ENCODE measurements at places on chromosomes 3 and 15.

GRCh38 chr3:72322264-72322976, 525.8 kb downstream of the SHQ1 start:
- no peak for DNase-seq

GRCh38 chr3:102037209-102037608, 187.9 kb downstream of the NFKBIZ start:
- DNase-seq: no peak

DNA sequence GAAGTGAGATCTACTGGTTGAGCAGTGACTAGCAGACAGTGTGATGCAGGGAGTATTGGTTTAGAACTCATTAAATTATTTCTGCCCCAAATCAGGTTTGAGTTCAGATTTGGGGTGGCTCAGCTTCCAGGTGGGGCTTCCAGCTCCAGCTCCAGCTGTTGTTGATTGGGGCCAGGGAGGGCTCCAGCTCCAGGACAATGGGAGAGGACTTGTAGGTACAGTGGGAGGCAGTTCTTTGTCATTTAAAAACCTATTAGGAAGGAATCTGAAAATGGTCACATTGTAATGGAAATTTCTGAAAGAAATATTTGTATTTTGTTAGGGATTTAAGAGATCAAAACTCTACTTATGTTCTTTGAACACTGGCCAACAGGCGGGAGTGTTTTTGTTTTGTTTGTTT, 97.0 kb downstream of the FNDC3B start:
- DNase-seq: no peak

GRCh38 chr3:189490337-189490736, 140.9 kb upstream of the TP63 start:
- DNase-seq: no peak

- DNase-seq: no peak
Measured at GRCh38 chr3:53101956-53102355, 28.3 kb downstream of the RFT1 start.

- DNase-seq: no peak
Measured at GRCh38 chr3:170002879-170003278, 34.9 kb upstream of the GPR160 start.

DNA sequence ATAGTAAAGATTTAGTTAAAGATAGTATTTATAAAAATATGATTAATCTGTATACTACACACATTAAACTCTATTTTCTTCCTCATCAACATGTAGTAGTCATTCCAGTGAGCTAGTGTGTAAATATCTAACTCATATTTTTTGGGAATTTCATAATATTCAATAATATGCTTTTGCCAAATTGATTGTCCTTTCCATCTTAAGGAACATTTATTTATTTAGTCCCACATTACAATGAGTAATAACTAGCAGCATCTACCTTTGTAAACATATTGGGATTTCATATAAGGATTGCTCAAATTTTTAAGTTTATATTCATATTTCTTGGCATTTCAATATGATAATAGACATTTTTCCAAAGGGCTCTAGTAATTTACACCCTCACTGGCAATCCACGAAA, 53.9 kb upstream of the GOLGA8B start:
- no peak for DNase-seq

DNA sequence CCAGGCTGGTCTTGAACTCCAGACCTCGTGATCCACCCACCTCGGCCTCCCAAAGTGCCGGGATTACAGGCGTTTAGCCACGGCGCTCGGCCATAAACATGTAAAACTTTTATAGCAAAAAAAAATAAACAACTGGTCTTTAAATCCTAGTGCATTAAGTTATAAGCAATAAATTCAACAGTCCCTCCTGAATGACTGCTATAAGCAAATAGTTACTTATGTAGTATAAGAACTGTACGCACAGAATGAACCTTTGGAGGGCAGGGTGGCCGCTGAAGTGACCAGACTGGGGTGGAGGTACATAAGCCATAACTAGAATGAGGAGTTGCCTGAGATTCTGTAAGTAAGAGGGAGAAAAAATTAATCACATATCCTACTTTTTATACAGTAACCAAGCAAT, 12.6 kb downstream of the CCDC14 start:
- no peak for DNase-seq

GRCh38 chr3:68017069-68017468, 362.7 kb upstream of the SUCLG2 start:
- no peak for DNase-seq

- DNase-seq: no peak
Measured at GRCh38 chr3:94234177-94234788, 171.4 kb downstream of the NSUN3 start.

DNA sequence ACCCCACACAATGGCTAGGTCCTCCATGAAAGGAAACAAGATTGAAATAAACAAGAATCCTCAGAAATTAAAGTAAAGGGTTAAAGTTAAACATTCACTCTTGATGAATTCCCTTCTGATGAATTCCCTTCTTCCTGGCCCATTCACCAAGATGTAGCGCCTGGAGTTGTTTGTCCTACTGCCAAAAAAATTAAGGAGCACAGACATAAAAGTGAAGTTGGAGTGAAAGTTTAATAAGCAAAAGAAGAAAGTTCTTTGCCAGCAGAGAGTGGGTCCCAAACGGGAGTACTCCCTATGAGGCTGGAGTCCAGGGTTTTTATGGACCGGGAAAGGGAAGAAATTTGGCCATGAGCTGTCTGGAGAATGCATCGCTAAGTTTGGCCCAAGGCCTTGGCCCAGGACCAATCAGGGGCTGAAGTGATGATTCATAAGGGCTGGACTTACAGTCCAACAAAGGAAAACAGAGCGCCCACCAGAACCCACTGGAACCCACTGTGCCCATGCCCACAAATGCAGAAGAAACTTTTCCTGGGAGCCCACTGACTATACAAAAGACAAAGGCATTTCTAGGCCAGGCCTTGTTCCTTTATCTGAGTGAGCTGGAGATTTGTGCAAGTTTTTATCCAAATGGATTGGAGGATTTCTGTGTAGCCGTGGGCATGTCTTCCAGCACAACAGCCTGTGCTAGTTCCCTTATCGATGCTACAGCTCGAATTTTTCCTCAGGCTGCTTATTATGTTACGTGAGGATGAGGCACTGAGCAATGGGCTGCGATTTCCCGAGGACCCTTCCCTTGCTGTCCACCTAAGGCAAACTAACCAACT, 1561.6 kb downstream of the OTOL1 start:
- DNase-seq: no peak

DNA sequence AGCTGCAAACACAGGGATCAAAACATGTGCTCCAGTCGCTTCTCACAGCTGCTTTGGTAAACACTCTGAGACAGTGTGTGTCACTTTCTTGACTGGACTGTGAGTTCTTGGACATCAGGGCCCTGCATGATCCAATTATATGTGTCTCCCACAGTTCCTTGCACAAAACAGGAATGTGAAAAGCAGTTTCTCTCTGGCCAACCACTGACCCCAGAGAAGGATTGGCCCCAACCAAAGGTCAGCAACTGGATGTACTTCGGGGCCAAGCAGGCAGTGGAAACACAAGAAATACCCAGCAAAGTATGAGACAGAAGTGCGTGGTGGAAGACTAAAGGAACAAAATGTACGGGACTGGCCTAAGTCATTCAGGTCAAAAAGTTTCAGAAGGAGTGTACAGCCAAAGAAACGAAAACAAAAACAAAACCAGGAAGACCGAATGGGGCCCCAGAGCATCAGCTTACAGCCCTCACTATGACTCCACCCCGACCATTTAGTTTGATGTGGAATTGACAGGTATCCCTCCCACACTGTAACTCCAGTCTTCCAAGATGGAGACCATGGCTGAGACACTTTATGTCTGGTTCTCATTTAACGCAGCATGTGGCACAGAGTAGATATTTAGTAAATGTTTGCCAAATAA, 76.7 kb upstream of the LPP start:
- no peak for DNase-seq

DNA sequence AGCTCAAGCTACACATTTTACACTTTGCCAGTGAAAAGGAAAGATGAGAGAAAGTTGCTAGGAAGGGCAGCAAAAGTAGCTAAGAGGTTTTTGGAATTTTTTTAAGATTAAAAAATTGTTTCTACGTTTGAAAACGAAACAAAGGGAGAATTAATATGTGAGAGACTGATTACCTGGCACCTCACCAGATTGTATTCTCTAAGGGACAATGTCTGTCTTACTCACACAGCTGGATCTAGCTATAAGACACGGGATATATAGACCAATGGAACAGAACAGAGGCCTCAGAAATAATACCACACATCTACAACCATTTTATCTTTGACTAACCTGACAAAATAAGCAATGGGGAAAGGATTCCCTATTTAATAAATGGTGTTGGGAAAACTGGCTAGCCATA, 9.5 kb upstream of the KBTBD12 start:
- DNase-seq: no peak

DNA sequence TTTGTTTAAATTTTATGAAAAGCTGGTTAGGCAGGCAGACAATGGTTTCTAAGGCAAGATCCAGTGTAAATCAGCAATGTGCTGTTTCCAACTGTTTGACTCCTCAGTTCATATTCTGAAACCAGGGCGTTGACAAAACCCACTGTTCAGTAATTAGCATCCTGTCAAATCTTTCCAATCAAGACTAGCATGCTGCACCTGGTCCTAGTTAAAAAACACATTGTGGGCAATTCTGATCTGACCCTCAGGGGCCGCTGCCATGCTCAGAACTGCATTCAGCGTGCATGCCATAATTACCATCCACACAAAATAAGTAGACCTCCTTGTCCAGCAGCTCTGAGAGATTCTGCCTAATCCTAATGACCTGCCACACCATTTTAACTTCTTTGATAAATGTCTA, 20.9 kb upstream of the RBP1 start:
- no peak for DNase-seq

DNA sequence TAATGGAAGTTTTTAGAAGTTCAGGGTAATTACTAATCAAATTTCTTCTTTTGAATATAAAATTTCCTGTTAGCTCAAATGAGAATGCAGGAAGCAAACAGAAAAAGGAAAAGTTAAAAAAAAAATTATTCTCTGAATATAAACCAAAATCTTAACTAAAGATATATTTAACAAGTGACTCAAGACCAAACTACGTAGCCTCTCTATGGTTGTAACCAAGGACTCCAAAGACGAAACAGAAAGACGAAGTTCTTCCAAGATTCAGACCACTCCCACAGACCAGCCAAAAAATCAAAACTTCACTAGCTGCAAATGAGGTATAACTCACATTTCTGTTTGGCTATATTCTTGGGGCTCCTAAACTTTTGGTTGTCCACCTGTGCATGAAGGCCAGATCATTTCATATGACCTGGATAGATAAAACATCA, 846.5 kb upstream of the ALCAM start:
- DNase-seq: no peak

- DNase-seq: no peak
Measured at GRCh38 chr15:74376825-74377581, 9.6 kb upstream of the CYP11A1 start.

DNA sequence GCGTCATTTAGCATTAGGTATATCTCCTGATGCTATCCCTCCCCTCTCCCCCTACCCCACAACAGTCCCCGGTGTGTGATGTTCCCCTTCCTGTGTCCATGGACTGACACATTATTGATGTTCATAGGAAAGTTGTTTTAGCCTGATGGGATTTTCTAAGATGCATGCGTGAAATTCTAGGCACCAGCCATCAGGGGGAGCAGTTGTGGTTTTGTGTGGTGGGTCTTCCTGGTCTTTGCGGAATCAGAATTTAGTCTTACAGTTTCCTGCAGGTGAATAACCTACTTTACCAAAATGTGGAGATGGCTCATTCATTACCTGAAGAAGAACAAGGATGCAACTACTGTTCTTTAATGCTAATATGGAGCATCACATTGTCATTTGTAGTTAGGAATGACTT, 455.0 kb upstream of the THBS1 start:
- no peak for DNase-seq

- DNase-seq: no peak
Measured at GRCh38 chr15:79007066-79007465, 62.2 kb upstream of the CTSH start.

DNA sequence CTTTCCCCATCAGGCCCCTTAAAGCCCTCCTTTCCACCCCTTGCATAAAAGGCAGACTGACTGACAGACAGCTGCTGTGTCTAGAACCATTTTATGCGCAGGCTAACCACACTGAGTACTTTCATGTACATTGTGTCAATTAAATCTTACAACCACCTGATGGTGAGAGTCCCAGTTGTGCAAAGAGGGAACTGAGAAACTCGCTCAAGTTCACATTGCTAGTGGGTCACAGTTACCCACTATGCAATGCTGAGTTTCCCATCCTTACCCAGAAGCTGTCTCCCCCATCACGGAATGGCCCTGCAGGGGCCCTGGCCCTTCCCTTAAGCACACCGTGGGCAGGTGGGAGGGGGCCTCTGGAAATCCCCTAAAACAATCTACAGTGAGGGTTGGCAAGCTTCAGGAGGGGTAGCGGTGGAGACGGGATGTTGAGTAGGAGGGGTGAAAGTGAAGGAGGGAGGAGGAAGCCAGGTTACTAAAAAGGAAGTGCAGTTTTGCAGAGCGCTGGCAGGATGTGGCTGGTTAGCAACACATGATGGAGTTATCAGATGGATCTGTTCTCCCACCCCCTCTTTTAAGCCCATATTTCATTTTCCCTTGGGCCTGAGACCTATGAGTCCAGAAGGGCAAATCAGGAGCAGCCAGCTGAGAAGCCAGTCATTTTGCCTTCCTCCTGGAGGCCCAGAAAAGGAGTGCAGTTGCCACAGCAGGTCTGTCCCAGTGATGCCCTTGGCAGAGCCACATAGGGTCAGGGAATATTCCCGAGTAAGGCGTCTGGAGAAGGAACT, 30.0 kb downstream of the STARD5 start:
- DNase-seq: no peak

DNA sequence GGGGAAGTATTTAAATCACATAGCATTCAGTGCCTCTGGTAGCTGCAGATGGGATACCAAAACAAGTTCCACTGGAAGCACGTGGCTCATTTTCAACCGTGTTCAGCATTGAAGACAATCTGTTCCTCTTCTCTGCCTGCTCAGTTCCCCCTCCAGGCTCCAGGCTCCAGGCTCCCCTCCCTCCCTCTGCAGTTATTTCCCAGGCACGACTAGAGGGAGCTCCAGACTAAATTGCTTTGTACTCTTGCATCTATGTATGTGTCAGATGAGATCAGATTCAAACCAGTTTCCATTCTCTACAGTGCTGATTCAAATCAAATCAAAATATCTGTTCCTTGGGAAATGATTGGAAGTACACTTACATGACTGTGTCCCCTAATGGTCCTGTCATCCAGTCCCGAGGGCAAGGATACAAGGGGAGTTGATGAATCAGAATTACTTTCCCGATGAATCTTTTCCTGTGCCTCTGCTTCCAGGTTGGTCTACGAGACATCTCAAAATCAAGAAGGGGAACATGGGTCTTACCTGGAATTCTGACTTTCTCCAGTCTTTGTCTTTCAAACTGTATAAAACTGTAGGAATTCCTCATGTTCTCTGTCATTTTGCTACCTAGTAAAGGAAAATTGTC, 600.5 kb downstream of the EDEM1 start:
- DNase-seq: no peak

DNA sequence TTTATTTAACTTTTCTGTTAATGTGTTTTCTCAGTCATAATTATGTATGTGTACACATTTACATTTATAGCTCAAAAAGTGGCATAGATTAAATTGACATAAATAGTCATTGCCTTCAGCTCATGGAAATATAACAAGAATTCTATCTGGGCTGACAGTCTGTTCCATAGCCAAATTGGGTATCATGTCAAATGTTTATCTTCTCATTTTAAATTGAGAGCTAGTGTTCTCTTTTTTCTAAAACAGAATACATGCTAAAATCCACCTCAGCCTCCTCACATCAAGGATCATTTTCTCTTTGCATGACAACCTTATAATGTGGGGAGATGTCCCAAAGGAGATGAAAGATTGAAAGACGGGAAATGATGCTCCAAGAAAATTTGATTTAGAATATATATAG, 144.1 kb upstream of the BCHE start:
- DNase-seq: no peak

Data from skeletal muscle cell (primary cell).